ENCODE measurements at places on chromosomes 5 and 9.

- DNase-seq, result peak; percentile 28
Measured at GRCh38 chr5:136070486-136071285, 41.9 kb downstream of the TGFBI start.

DNA sequence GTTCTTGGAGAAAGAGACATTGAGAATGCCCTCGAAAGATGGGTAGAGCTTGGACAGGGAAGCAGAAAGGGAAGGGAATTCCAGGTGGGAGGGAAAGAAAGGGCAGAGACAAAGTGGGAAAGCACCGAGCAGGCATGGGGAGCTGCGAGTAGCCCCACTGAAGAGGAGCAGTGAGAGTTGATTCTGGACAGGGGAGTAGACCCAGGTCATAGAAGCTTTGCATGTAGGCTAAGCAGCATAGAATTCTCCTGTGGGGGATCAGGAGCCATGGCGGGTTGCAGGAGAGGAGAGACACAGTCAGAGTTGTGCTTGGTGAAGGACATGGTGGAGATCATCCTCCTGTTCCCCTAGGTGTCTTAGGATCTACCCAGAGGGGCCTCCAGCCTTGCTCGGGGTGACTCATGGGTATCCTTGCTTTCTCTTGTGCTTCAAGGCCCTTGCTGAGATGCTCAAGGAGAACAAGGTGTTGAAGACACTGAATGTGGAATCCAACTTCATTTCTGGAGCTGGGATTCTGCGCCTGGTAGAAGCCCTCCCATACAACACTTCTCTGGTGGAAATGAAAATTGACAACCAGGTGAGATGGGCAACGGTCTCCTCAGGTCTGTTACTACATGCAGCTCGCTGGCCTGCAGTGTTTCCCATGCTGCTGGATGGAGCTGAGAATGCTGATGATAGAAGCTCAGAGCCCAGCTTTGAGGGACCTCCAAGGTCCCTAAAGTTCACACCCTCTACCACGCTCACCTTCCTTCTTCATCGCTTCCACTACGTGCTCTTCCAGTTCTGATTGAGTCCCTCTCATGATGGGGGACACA is 64.5 kb downstream of the TSTD2 start:
- DNase-seq, result no peak

DNA sequence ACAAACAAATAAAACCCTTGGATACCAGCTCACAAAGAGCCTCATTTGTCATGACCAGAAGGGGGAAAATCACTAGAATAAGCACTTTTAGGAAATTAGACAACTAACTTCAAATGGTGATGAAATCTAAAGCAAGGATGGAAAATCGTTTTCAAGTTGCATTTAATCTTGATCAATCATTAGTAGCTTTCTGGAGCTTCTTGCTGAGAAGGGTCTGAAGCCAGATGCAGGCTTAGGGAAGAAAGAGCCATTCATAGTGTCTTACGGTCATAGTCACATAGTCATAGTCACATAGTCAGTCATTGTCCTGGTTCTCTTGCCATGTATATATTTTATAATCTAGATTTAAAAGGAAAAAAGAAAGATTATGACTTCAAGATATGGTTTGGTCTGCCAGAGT is 610.5 kb downstream of the ACTL7B start:
- no peak for DNase-seq

GRCh38 chr9:77751341-77752091 is 103.4 kb upstream of the GNA14 start:
- DNase-seq, result peak; percentile 95

GRCh38 chr9:79129865-79130480 is 441.8 kb upstream of the TLE4 start:
- DNase-seq, result peak; percentile 63

GRCh38 chr9:3825721-3826120 is 299.9 kb upstream of the RFX3 start:
- no peak for DNase-seq

Measured in fibroblast of skin of abdomen (primary cell).